ENCODE measurements at places on chromosomes 5 and 9.

GRCh38 chr5:86797677-86798076, 179.9 kb downstream of the COX7C start:
- DNase-seq = no peak

DNA sequence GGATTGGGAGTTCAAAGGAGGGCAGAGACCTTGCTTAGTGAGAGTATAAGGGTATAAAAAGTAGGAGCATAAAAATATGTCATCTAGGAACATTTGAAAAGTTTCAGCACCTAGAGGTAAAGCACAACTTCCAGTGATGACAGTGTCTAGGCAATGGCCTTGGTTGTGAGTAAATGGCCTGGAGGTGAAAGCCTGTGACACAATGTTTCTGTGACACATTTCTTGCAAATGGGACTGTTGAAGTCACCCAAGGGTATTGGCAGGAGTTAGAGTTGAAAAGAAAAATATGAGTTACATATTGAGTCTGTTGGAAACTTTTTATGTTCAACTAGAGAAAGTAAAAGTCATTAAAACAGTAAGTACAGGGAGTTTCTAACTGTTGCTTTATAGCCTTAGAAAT, 14.8 kb downstream of the C5orf47 start:
- DNase-seq = no peak

DNA sequence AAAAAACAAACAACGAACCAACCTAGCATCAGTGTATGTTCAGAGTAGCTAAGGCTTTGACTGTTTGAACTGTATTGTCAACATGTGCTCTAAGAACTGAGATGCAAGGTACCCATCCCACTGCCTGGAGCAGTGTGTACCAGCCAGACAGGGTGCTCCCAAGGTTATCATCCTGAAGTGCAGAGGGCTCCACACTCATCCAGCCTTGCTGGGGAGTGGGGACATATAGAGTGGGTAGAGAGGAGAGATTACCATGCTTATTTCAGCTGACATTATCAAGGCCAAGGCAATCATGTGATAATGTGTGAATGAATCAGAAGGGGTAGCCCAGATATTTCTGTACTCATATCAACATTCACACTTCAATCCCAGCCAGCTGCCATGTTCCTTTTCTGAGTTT, 68.7 kb upstream of the ZNF622 start:
- no peak for DNase-seq

- DNase-seq = no peak
These were observed 149.7 kb downstream of the TRPM3 start for GRCh38 chr9:70971723-70972122.

- no peak for DNase-seq
These were observed 115.3 kb upstream of the ITGA1 start for GRCh38 chr5:52672459-52672858.

DNA sequence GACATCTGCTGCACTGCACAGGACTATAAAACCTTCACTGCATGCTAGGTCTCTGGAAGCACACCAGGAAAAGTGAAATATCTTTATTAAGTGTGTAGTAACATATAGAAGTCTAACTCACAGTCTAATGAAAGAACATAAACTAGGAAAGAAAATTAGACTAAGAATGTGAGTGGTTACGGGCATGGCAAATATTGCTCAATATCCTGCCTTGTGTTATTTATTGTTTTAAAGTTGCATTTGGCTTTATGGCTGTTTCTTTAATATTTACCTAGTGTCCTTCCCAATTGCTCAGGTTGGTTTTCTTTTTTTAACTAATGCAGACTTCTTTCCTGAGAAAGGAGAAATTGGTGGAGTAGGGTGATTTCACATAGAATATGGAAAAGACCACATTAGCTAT, 342.4 kb downstream of the KIAA0825 start:
- no peak for DNase-seq

- DNase-seq = no peak
These were observed 108.1 kb upstream of the NIPBL start for GRCh38 chr5:36768450-36768849.

DNA sequence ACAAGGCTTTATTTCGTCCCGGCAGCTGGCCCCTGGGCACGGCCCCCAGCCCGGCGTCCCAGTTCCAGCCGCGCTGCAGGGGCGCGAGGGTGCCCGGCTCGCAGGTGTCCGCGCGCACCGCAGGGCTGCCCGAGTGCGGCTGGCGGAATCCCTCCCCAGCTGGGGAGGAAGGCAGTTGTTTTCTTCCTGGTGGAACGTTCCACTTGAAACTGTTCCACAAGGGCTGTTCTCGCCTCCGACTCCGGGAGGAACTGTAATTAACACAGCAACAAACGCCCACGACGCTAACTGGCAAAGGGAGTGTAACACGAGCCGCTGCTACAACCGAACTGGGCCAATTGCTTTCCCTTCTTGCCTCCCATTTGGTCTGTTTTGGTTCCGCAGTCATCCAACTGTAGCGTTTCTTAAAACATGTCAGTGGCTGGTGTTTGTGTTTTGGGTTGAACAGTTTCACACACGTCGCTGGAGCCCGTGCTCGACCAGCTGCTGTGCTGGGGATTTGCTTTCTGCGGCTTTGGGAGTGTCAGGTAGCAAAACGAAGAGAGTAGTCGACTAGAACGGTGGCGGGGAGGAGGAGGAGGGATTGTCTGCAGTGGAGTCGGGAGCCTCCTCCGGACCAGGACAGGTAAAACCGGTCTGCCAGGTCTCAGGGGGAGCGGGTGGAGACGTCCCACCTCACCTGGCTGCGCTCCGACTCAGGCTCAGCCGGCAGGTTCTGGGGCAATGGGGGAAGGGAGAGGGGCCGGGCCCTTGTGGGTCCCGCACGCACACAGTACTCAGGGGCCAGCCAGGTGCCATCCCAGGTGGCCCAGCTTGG, 131.6 kb upstream of the NIPBL start:
- peak; percentile 22 for DNase-seq

DNA sequence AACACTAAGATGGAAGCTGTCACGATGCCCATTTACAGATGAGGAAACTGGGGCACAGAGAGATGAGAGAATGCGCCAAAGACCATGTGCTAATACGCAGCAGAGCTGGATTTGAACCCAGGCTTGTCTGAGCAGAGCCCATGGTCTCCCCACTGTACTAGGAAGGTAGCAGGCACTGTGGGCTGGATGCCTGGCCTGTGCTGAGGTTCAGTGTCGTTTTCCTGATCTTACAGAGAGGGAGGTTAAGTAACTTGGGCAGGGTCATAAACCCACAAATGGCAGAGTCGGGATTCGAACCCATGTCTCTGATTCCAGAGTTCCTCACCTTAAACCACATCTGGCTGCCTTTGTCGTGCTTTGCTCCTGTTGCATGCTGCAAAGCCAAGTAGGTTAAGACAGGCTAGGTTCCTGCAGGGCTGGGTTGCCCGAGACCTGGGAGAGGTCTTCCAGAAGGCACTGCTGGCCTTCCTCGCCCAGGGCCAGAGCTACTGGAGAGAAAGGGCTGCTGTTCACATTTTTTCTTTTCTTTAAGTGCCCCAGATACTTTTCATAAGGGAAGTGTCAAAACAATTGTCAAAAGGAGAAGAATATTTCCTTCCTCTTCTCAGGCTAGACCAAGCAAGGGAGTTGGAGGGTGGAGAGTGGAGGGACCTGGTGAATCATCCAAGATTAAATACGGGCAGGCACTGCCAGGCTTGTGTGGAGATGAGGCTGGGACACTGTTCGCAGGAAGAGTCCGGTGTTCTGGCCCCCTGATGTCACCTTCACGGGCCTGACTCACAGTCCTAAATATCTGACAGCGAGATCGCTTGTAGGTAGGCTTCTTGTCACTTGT, 3.2 kb downstream of the NEK6 start:
- peak; percentile 50 for DNase-seq

- no peak for DNase-seq
These were observed 94.0 kb upstream of the PTGER4 start for GRCh38 chr5:40585537-40586267.

- no peak for DNase-seq
These were observed 88.9 kb downstream of the LIFR start for GRCh38 chr5:38467353-38468040.

DNA sequence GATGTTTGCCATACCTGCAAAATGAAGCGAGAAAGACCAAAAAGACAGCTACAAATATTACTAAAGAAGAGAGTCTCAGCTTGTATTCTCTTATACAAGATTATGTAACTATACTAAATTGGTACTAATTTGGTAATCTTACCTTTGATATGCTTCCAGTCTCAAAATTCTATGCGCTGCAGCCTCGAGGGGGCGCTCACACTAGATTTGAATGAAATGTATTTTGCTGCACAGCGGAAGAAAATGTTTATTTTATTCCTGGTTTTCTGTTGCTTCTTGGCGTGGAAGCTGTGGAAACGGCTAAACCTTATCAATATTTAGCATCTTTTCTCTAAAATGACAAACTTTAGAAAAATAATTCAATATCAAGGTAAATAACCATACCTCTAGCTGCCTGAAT, 267.0 kb upstream of the NUDT12 start:
- no peak for DNase-seq

- DNase-seq = no peak
These were observed 32.5 kb downstream of the GLT6D1 start for GRCh38 chr9:135606885-135607259.

Data from pons (tissue), 1 donor.